ENCODE measurements at places on chromosomes 2 and 18.

DNA sequence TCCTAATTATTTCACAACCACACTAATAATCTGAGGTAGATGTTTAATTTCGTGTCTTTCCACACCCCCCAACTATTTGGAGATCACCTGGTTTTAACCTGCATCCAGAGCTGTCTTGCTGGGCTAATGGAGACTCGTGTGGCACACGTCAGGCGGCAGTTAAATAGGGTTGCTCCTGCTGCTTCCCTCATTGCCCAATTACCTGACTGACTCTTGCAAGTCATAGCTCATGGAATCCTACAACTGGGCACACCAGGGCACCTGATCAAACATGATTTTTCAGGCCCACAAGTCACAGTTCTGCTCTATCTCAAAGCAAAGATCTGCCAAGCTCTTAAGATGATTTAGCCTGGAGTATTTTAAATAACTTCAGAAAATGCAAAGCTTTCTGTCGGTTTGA, 1430.4 kb upstream of the ACVR2A start:
- peak; percentile 72 for DNase-seq

- DNase-seq, result no peak
Observed at GRCh38 chr18:34816183-34816582, 106.1 kb downstream of the DTNA start.

GRCh38 chr18:59655676-59656075, 41.5 kb downstream of the CCBE1 start:
- DNase-seq, result no peak

- DNase-seq, result no peak
Observed at GRCh38 chr2:238638982-238639628, 208.8 kb upstream of the TWIST2 start.

DNA sequence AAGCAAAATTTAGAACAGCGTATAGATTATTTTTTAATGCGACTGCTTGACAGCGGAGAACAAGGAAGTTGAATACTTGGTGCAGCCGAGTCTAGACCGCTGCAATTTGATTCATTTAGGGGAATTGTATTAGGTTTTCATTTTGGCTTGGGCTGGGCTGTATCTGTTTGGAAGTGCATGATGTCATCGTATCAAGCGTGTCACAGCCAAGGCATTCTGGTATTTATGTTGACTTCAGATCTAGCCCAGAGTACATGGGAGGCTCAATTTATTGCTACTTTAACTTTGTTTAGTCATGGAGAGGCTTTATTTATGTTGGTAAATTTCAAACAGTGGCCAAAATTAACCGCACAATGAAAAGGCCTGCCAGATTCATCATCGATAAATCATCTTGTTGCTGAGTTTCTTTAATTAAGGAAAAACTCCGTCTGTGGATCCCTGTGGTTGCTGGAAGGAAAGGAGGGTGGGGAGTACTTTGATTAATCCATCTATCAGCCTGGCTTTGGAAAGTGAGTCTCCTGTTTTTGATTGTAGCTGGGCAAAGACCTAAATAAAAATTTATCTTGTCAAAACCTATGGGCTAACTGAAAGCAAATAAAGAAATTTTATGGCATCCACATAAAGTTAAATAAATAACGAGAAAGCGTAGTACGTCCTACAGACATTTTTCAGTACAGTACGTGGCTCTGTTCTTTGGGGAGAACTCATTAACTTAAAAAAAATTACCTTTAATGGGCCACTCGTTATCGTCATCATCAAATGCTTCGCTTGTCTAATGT, 230.4 kb upstream of the SPRED2 start:
- DNase-seq, result peak; percentile 43

- no peak for DNase-seq
Observed at GRCh38 chr2:169105476-169105875, 36.1 kb downstream of the DHRS9 start.

- peak; percentile 55 for DNase-seq
Observed at GRCh38 chr2:202335791-202336467, 40.2 kb upstream of the BMPR2 start.

DNA sequence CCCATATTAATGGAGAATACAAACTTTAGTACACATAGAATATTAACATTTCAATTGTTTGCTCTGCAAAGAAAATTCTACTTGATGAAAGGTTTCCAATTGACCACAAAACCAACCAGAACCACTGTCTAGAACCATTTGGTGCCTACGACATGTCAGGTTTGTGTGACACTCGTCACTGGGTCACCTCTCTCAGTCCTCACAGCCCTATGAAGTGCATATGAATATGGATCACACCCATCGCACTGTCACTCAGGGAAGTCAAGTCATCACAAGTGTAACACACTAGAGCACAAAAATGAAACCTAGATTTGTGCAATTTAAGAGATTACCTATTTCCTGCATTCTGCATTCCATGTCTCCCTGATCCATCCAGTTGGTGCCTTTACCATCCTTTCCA, 43.7 kb downstream of the PTPN2 start:
- no peak for DNase-seq

- DNase-seq, result peak; percentile 47
Observed at GRCh38 chr18:62329691-62330454, 4.8 kb downstream of the TNFRSF11A start.

DNA sequence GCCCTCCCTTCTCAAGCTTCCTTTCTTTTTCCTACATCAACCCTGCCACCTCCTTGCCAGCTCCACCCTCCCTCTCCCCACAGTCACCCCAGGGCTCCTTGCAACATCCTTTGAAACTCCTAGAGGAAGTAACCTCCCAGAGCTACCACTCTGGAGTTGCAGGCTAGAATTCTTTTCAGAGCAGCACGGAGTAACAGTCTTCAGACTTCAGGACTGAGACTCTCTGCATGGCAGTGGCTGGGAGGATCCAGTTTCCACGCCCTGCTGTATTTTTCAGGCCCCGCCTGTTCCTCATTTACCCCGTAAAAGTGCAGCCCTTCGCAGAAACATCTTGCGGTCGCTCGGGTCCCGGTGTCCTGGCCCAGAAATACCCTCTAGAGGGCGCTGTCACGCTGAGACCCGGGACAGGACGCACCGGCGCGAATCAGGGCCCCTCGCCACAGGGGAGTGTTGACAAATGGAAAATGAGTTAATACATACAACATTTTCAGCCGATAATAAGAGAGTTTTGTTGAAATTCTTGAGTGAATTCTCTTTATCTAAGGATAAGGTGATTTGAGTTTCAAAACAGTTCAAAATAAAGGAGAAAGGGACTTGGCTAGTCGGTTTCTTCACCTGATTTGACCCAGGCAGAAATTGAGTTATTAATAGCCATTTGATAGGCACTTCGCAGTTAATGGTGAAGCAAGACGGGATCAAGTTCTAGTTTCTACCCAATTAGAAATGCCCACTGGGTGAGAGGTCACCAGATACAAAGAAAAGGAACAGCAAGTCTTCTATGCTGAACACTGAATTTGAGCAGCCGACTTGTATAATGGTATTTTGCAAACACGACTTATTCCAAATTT, 18.5 kb upstream of the NTSR2 start:
- peak; percentile 76 for DNase-seq

GRCh38 chr2:144516981-144517865, 2.7 kb downstream of the ZEB2 start:
- DNase-seq, result peak; percentile 79

DNA sequence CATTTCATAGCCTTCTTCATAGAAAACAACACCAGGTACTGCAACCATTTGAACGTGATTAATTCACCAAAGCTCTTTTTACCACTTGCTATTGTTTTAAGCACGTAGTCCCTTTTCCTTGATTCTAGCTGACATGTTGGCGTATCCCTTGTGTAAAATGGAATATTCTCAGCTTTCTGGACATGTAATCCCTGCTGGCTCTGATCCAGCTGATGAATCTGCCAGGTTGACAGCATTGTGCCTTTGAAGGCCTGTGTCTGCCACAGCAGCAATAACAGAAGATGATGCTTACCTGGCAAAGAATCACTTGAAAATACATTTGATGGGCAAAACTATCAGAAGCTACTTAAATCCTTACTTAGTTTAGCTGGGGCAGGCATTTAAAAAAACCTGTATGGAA, 81.0 kb upstream of the CCDC150 start:
- peak; percentile 13 for DNase-seq

GRCh38 chr18:8601277-8602032, 7.8 kb upstream of the RAB12 start:
- DNase-seq, result peak; percentile 40

DNA sequence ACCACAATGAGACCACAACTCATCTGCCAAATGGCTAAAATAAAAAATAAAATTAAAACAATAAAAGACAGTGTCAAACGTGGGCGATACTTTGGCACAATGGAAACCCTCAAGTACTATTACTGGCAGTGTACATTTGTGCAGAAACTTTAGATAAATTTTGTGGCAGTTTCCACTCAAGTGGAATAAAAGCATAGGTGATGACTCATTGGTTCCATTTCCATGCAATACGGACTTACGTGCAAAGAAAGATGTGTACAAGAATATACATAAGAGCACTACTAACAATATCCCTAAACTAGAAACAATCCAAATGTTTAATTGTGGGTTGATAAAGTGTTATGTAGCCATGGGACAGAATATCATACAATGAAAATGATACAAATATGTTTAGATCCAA, 259.0 kb upstream of the HNMT start:
- no peak for DNase-seq

DNA sequence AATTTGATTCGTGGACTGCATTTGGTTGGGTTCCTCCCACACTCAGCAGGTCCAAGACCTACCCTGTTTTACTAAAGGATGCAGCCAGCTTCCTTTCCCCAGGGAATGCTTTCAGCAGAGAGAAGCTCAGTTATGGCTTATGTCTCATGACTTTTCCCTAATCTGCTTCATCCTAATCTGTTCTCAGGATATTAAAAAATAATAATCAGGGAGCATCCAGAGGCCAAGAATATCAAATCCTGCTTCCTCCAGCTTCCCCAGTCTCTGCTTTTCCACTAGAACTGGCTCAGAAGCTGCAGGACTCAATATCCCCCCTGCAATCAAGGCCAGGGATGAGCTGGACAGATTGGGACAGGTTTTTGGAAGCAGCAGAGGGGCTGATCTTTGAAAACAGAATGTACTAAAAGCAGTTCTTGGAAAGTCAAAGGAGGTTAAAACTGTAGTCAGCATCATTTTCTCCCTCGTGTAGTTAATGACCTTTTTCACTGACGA, 326.9 kb upstream of the TNP1 start:
- DNase-seq, result no peak

GRCh38 chr2:178530625-178531142, 50.4 kb downstream of the PLEKHA3 start:
- peak; percentile 31 for DNase-seq

GRCh38 chr2:214220251-214220650, 190.6 kb upstream of the VWC2L start:
- no peak for DNase-seq

- DNase-seq, result no peak
Observed at GRCh38 chr2:130762031-130762909, 6.9 kb downstream of the AMER3 start.

DNA sequence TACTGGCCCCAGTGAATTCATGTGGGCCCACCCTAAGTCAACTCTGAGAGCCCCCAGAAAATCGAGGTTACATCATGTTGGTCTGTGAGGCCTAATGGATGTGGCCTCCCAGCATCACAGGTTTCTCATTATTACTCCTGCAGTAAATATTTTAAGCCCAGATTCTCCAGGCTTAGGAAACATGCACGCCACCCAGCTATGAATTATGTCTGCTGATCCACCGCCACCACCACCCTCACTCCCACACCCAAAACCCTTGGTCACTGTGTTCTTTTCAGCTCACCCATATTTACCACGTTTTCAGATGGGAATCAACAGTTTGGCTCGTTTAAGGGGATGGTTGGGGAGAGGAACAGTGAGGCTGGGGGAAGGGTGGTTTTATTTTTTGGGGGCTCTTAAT, 128.6 kb downstream of the NCK2 start:
- DNase-seq, result no peak

DNA sequence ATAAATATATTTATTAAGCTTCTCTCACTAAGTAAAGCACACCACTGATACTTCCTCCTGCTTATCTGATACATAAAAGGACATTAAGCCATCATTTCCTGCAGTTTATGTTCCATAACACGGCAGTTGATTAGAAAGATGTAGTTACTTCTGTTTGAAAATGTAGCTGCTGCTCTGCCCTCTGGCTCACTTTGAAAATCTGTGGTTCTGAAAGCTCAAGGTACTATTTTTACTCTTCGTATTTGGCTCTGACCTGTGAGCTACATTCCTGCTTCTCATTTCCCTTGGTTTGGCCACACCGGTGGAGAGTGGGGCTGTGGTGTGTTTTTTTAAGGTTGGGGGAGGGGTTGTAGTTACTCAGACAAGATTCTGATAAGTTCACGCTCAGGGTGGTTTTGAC, 12.8 kb upstream of the TTN start:
- no peak for DNase-seq

DNA sequence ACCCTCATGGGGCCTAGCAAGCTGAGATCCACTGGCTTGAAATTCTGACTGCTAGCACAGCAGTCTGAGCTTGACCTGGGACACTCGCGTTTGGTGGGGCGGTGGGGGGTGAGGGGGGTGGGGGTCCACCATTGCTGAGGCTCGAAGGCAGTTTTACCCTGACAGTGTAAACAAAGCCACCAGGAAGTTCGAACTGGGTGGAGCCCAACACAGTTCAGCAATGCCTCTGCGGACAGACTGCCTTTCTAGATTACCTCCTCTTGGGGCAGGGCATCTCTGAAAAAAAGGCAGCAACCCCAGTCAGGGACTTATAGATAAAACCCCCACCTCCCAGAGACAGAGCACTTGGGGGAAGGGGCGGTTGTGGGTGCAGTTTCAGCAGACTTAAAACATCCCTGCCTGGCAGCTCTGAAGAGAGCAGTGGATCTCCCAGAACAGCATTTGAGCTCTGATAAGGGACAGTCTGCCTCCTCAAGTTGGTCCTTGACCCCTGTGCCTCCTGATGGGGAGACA, 149.7 kb upstream of the TANK start:
- no peak for DNase-seq

DNA sequence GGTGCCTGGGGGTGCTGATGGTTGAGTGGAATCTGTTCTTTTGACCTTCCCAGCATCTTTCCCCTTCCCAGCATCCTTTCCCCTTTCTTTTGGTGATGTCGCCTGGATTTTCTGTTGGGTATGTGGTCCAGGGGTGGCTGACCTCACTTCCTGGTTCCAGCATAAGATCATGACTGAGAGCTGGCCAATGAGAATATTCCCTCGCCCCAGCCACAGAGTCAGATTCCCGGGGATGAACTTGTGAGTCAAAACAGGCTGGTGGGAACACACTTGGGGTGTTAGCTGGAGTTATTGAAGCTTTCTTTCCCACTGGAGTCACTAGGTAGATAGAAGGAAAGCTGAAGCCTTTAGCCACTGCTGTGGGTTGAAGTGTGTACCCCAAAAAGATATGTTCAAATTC, 28.0 kb upstream of the FOSL2 start:
- no peak for DNase-seq
